ENCODE measurements at places on chromosomes 1 and 21.

DNA sequence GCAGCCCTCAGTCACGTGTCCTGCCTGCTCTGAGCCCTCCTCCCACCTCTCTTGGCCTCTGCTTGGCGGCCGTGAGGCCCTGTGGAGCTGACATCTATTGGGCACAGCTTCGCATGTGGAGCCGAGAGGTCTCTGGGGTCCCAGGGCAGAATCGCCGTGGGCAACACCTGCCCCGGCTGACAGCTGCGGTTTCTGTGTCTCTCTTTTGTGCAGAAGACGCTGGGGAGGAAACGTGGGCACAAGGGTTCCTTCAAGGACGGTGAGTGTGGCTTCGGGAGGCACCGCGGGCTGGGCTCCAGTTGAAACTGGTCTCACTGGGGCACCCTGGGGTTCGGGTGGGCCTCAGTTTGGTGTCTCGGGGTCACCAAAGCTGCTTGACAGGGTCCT, 11.5 kb downstream of the ARHGEF16 start:
- DNase-seq: no peak

- DNase-seq: no peak
Measured at GRCh38 chr1:223248001-223248769, 105.1 kb upstream of the TLR5 start.

DNA sequence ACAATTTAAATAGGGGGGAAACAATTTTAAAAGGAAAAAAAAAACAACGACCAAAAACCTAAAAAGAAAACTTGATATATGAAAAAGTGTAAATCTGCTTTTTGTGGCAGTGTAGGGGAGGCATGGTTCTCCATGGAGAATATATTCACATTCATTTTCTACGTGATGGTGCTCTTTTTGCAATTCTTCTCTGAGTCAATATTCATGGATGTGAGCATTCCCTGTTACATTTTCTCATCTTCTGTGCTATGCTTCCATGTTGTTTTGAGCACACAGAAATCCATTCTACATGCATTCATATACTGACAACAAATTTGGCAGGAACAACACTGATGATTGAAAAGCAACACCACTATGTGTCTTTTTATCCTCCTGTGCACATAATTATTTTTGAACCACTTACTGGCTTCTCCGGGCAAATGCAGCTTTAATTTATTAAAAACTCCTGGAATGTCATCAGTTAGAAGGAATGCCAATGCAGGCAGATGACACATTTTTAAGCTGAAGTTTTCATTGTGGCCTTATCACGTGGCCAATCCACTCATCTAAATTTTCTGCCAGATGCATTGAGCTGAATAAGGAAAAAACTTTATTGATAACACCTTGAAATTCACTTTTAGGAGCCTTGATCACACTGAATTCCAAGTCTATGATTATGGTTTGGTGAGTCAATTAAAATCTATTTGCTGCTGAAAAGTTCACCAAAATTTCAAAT, 590.6 kb downstream of the NUF2 start:
- DNase-seq: peak; percentile 81

DNA sequence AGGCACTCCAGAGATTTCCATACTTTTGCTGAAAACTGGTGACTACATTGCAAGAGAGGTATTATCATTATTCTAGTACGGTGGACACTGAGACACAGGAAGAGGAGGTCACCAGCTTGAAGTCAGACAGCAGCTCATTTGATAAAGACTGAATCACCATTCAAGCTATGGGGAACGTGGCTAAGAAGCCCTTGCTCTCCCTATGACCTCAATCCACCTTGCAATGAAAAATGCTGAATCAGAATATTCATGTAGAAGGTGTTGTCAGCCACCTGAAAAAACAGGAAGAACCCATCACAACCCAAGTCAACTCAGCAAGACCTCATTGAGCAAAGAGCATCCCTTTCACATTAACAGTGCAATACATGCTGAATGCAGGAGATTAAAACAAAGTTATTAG, 59.0 kb upstream of the FGGY start:
- no peak for DNase-seq

DNA sequence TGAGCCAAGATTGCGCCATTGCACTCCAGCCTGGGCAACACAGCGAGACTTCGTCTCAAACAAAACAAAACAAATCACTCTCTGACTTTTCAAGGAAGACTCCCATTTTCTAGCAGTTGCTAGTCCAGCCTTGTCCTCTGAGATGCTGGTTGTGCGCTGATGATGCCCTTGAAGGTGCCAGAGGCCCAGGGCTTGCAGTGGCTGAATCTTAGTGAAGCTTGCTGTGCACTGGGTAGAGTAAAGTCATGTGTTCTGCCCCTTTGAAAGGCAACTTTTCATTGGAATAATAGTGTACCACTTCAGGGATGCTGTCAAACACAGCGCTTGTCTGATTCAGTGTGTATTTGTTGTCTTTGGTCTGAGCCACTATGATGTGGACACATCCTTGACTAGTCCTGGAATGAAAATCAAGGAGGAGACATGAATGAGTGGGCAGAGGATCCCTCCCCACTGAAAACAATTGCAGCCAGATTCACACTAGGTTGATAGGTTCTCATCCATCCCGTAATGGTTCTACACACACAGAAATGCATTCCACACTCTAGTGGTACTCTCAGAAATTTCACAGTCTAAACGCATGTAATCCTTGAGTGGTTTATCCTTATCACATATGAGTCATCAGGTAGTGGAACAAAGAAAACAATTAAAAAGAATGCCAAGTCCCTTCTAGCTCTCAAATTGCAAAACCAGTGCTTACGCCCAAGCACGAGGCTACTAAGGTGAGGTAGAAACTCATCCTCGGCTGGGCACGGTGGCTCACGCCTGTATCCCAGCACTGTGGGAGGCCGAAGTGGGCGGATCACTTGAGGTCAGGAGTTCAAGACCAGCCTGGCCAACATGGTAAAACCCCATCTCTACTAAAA, 17.8 kb upstream of the TDRD10 start:
- DNase-seq: no peak

DNA sequence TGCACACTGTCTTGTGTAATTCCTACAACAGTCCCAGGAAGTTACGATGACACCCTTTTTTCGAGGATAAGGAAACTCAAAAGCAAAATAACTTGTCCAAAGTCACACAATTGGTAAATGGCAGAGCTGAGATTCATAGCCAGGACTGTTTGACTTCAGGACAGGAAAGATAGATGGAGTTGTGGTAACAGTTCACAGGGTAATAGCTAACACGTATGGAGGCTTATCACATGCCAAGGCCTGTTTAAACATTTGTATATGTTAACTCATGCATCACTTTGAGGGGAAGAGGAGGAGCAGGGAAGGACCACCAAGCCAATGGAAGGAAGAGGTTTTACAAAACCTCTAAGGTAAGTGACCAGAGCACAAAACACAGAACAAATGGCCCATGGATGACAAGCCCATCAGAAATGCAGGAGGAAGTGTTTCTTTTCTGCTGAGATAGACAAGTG, 2.8 kb downstream of the DHCR24 start:
- peak; percentile 60 for DNase-seq

- DNase-seq: peak; percentile 45
Measured at GRCh38 chr1:54671985-54672608, 30.5 kb downstream of the MROH7 start.

- DNase-seq: no peak
Measured at GRCh38 chr1:14994841-14995437, 158.6 kb upstream of the TMEM51 start.

- DNase-seq: no peak
Measured at GRCh38 chr1:161298116-161298515, 11.7 kb downstream of the MPZ start.

GRCh38 chr21:35398346-35398982, 349.4 kb upstream of the RUNX1 start:
- no peak for DNase-seq

- DNase-seq: no peak
Measured at GRCh38 chr21:35461700-35462099, 412.6 kb upstream of the RUNX1 start.

- DNase-seq: no peak
Measured at GRCh38 chr1:186500804-186501203, 39.9 kb upstream of the PDC start.

GRCh38 chr1:33396188-33397124, 34.4 kb downstream of the PHC2 start:
- DNase-seq: no peak

GRCh38 chr1:66929146-66929688, 4.4 kb downstream of the MIER1 start:
- DNase-seq: no peak

GRCh38 chr1:159122005-159122621, 45.5 kb upstream of the AIM2 start:
- DNase-seq: peak; percentile 74

DNA sequence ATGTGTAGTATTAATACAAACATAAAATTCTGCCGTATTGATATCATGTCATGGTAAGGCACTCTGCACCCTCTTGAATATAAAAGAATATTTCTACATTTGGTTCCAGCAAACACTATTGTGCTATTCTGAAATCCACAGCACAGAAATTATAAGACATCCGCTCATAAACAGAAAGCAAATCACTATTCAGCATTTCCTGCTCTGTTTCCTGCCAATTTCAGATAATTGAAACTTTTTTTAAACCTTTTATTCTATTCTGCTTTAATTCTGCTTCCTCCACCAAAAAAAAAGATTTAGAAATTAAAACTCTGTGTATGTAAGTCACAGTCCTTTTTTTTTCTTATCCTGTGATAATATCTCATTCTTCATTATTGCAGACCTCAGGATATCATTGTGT, 39.6 kb upstream of the PLEKHO1 start:
- DNase-seq: no peak

GRCh38 chr1:18039102-18039501, 68.5 kb upstream of the IGSF21 start:
- no peak for DNase-seq

GRCh38 chr21:41397471-41397891, 28.6 kb upstream of the MX1 start:
- DNase-seq: no peak

DNA sequence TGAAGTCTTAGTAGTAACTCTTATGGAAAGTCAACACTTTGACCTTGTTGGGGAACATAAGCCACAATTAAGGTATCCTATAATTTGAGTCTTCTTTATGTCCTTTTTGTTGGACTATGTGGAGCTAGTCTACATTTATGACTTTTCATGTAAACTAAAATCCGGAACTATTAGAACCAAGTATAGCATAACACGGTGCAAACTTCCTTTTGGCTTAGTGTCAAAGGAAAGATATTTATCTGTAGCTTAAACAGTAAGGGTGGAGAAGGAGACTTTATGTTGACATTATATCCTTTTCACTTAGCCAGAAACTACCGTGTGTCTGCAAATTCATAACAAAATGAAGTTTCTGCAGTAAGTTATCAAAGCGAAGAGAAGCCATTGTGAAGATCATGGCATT, 7.3 kb downstream of the UAP1 start:
- no peak for DNase-seq

DNA sequence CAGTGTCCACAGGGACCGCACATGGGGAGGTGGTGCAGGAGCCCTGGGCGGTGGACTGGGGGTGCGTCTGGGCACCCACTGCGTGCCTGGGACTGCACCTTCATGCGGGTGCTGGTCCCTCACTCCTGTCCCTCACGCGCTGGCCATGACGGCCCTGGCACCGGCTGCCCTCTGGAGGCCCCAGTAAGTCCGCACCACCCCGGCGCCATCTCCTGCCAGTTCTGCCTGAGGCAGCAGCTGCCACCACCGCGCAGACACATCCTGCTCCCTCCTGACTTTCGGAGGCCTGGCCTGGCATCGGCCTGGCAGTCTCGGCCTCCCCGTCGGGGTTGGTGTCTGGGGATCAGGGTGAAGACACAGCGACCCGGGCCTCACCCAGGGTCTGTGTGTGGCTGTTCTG, 64.8 kb downstream of the MORN1 start:
- no peak for DNase-seq

GRCh38 chr1:181503171-181503810, 20.0 kb downstream of the CACNA1E start:
- DNase-seq: peak; percentile 21

DNA sequence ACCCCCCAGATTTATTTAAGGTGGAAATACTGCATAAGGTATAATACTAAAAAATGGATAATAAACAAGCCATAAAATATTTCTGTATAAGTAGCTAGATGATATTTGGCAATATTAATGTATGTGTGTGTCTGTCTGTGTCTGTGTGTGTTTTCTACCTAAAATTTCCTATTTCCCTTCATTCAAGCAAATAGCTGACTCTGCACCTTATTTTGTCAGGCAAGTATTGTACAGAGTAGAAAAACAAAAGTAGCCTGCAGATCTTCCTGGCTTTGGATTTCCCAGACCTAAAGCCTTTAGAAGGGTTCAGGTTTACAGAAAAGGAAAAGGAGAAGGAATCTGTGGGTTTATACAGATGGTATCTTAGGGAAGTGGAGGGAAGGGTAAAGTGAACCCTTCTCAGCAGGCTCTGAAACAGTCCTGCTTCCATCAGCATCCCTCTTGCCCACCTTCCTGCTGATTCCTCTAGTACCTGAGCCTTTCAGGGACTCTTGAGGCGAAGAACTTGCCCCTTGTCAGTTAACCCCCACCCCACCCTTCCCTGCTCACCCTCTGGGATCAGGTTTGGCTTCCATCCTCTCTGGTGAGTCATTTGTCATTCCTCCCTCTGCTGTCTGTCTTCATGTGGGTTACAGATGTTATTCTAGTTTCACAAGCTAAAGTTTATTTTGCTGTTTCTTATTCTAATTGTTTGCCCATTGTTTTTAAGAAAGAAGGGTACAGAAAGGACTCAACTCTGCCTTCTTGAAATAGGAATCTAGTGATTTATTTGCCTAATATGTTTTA, 21.7 kb upstream of the RGS16 start:
- DNase-seq: peak; percentile 43

- no peak for DNase-seq
Measured at GRCh38 chr1:61498342-61498741, 226.6 kb downstream of the TM2D1 start.

GRCh38 chr1:221897321-221897721, 155.4 kb upstream of the DUSP10 start:
- peak; percentile 88 for DNase-seq

- DNase-seq: peak; percentile 67
Measured at GRCh38 chr1:112524251-112524650, 15.5 kb downstream of the WNT2B start.

DNA sequence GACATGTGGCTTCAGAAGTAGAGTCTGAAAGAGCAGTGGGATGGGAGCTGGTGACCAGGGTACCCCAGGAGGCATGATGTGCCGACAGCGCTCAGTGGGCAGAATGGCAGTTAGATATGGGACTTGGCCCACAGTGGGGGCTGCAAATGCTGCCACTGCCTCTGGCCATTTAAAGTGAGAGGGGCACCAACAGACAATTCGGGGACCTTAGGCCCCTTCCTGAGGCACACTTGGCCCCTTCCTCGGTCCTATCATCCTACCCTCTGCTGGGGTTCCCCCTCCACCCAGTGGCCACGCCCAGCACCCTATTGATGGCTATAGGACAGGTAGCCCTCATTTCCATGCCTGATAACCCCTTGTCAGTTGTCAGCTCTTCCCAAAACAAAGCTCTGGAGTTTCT, 36.6 kb upstream of the EPHA8 start:
- no peak for DNase-seq

GRCh38 chr21:44969931-44970755, 30.3 kb downstream of the SLX9 start:
- peak; percentile 52 for DNase-seq

- no peak for DNase-seq
Measured at GRCh38 chr1:6880951-6881690, 95.9 kb downstream of the CAMTA1 start.

- peak; percentile 16 for DNase-seq
Measured at GRCh38 chr1:1157914-1158710, 15.6 kb upstream of the TTLL10 start.
